ENCODE measurements at places on chromosomes 4 and X.

DNA sequence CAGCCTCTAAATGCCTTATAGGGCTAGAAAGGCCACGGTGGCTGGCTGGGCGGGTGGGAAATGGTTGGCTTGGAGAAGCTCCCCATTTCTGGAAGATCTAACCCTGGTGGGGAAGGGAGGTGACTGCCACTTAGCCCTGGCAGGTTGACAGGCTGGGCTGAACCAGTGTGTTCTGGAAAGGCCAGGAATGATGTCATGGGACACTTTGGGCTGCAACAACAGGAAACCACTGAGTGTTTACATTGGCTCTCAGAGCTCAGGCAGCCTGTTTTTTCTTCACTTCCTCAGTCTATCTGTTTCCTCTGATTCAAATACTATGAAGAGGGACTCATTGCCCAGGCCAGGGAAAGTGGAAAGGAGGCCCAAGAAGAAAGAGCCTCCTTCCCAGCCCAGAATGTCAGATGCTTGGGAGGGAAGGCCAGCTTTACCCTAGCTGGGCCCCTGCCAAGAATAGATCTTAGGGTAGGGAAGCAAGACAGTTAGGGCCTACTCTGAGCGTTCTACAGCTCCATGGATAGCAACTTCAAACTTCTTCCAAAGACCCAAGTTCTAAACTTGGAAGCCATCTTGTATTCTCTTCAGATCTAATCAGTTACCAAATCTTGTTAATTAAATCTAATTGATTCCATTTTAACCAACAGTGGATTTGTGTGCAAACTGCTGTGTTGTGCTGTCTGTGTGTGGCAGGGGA is 65.8 kb upstream of the MSN start:
- DNase-seq: no peak

GRCh38 chr4:151806511-151806927 is 45.7 kb upstream of the GATB start:
- DNase-seq: no peak

- no peak for DNase-seq
Measured at GRCh38 chr4:7392438-7393421, 42.0 kb downstream of the PSAPL1 start.

DNA sequence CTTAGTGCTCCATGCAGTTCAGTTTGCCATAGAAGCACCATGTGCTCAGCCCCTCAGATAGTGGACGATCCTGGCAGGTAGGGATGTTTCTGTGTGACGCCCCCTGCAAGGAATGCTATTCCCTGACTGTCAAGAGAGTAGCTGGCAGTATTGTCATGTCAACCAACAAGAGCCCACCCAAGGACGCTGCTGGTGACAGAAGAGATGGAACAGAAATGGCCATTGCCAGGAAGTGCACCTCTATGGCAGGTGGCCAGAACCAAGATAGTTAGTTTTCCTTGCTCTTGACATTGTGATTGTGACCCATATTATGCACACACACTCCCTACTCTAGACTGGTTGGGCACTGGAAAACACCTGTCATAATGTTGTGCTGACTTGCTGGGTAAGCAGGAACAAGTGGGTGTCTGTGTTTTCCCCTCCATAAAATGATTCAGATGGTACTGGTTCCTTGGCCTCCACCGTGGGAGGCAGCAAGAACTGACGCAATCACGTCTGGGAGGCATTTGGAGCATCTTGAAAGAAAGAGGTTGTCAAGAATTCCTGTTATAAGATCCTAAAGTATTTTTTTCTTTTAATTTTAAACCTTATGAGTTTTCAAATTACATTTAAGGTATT is 507.9 kb downstream of the MID1IP1 start:
- DNase-seq: peak; percentile 38

- no peak for DNase-seq
Measured at GRCh38 chr4:123233136-123233768, 163.3 kb upstream of the SPRY1 start.

All from stimulated activated CD8-positive, alpha-beta memory T cell treated with anti-CD3 and anti-CD28 coated beads, Interleukin-15, amount 100 ng/mL, for 48 hours (primary cell).